Activated T-helper 1 cell treated with Interleukin-2 at 50 U/mL for 16 hours (primary cell): ENCODE measurements at places on chromosomes 2 and 18.

DNA sequence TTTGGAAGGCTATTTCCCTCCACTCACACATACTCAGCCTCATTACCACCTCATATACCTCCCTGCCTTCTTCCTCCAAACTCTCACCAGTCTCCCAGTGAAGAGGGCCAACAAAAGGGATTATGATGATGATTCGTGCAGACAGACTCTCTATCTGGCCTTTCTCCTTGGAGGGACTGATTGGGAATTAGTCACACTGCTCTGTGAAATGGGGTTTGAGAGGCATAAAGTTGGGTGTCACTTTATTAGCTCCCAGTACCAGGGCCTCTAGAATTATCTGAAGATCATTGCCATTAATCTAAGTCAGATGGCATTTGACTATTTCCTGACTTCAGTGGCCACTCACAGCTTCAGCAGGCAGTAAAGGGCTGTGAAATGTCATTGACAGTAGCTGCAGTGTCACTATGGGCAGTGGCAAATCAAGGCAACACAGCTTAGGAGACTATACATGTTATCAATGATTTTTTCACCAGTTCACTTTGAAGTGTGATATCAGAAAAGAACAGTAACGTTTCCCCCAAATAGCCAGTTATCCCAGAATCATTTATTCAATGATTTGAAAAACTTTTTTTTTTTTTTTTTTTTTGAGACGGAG, 17.4 kb downstream of the CNRIP1 start:
- DNase-seq, result no peak

- DNase-seq, result no peak
Observed at GRCh38 chr18:38654946-38655345, 1089.3 kb upstream of the CELF4 start.

- DNase-seq, result no peak
Observed at GRCh38 chr2:216391401-216391800, 19.1 kb upstream of the MARCHF4 start.

DNA sequence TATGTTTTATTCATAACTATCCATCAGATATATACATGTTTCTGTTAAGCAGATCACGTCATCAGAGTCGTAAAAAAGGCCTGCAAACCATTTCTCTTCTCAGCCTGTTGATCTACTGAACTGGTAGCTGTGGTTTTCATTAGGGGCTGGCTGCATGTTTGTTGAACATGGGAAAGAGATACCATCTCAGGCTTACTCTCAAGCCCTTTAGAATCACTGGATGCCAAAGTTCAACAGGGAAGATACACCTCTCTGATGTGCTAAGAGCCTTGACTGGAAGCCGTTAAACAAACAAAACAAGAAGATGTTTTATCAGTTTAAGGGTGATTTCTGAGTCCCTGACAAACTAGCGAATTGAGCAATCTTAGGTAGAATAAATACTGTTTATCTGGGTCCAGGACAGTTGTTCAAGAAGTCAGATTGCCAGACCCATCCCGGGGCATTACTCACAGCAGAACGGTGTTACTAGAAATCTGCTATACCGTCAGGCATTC, 94.5 kb upstream of the LMAN1 start:
- no peak for DNase-seq

DNA sequence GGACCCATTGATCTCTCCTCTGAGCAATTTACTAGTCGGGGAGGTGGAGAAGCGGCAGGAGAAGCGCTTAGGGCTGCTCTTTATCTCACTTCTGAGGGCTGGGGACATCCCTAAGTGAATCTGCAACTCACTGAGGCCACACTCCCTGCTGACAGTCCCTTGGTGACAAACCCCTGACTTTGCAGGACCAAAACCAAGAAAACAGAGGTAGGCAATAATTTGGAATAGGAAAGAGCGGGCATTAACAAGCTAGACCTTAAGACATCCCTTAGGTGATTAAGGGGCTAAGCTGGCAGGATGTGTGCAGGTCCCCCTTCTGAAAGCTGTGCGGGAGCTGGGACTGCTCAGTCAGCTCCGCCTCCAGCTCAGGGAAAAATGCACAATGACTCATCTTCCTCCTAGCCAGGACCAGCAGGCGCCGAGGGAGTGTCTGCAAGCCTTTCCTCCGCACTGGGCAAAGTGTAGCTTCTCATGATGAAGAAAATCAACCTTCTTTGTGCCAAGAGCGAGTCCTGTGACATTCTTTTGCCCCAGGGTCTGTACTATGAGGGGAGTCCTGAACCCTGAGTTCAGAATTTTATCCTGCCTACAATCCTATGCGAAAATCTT, 63.3 kb downstream of the BOD1L2 start:
- DNase-seq, result no peak

DNA sequence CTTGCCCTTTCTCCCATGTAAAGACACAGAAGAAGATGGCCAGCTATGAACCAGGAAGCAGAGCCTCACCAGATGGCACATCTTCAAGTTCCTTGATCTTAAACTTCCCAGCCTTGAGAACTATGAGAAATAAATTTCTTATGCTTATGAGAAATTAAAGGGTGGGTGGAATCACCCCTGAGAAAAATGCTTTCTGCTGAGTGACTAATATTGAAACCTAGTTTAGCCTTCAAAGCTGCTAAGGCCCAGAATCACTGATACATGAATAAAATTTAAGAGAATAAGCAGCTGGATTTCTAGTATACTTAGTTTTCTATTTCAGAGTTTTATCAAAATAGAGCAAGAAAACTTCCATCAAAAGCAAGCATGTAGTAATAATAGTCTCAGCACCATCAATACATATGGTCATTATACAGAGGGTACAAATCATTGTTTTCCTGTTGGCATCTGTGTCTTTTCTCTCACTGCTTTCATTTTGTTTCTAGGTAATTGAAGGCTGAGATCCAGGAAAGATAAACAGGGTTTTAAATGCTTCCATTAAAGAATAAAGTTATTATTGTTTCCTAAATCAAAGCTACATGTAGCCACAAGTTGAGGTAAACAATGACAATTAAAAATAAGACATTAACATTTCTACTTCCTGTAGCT, 53.3 kb upstream of the COL5A2 start:
- DNase-seq, result no peak

- DNase-seq, result no peak
Observed at GRCh38 chr2:880201-880970, 70.3 kb upstream of the SNTG2 start.

DNA sequence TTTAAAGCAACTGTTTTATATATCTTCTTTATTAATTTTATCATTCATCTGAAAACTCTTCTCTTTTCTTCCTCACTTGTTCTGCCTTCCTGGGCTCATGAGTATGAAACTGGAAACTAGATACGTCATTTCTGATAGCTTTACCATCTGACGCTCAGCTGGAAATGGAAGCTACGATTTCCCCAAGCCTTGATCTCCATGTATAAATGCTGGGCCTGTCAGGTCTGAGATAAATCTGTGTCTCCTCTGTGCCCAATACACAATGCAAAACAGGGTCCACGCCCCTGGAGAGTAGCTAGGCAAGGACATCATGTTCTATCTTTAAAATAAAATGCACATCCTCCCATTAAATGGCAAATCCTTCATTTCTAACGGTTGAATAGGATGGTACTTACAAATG, 238.4 kb downstream of the AFF3 start:
- no peak for DNase-seq

GRCh38 chr2:176514805-176515500, 245.7 kb downstream of the MTX2 start:
- DNase-seq, result no peak

GRCh38 chr2:241314226-241315092, 1.0 kb downstream of the HDLBP start:
- no peak for DNase-seq

- no peak for DNase-seq
Observed at GRCh38 chr18:61096226-61096625, 237.0 kb upstream of the CDH20 start.

GRCh38 chr2:159722580-159722979, 10.3 kb downstream of the MARCHF7 start:
- DNase-seq, result no peak

DNA sequence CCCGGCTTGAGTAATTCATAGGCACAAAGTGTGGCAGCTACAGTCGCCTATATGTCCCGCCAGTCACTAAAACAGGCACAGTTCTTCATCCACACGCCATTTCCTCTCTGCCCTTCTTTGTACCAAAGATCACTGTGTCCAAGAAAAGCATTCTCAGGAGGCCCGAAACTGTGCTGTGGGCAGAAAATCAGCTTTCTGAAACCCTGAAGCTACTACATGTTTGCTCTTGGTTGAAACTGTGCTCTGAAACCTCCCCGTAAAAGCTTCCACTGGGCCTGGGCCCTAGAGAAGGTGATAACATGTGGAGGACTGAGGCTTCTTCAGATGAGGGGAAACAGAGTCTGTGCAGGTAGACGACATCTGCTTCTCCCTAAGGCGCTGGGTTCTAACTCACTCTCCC, 75.6 kb upstream of the ID2 start:
- DNase-seq, result no peak

DNA sequence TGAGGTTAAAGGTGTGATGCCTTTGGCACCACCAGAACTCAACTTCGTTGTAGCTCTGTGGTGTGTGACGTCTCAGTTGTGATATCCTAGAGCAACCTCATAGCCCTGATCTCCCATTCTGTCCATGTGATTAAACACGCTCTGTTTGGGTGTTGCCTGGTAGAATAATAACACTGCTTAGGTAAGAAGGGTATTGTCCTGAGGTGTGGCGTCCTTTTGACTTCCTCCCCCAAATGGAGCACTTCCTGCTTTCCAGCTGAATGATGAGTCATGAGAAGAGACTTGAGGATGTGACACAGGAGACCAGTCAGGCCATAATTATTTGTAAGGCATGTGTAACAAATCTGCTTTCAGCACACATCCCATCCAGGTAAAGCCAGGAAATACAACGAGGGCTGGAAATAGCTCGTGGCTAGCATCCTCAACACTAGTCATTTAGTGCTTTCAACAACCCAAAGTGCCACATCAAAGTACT, 100.7 kb downstream of the RAPGEF4 start:
- DNase-seq, result no peak

DNA sequence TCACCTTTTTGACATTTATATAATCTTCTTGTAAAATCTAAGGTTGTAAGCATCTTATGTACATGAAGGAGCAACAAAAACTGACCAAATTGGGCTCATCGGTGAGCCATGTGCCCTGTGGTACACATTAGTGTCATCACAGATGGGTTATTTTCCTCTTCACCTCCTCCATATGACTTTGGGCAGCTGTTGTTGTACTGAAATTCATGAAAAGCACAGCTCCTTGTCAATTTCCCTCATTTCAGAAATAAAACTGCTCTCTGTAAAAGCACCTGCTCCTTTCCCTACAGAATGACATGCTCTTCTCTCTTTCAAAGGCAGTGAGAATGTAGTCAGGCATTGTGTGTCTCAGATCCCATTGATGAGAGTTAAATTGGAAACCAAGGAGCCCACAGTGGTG, 42.0 kb downstream of the DTNA start:
- no peak for DNase-seq

- no peak for DNase-seq
Observed at GRCh38 chr2:37283207-37283606, 41.4 kb downstream of the PRKD3 start.

- DNase-seq, result no peak
Observed at GRCh38 chr2:234240917-234241316, 190.4 kb downstream of the SPP2 start.

DNA sequence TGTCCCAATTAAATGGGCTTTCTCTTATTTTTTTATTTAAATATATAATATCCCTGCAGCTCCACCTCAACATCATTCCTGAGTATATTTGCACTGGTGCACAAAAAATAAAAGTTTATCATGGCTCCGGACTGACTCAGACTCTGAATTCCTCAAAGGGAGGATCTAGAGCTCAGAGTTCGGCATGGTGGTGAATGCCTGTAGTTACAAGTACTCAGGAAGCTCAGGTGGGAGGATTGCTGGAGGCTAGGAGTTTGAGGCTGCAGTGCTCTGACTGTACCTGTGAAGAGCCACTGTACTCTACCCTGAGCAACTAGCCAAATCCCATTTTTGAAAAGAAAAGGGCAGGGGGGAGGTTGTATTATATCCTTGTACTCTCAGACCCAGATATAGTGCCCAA, 52.8 kb upstream of the NRXN1 start:
- DNase-seq, result no peak

- no peak for DNase-seq
Observed at GRCh38 chr2:209661286-209661894, 110.2 kb upstream of the UNC80 start.

GRCh38 chr2:105396254-105397024, 2.4 kb downstream of the FHL2 start:
- DNase-seq, result no peak

GRCh38 chr2:109582928-109583895, 30.6 kb downstream of the SEPTIN10 start:
- DNase-seq, result no peak

GRCh38 chr2:201774546-201774945, 6.2 kb downstream of the ALS2 start:
- DNase-seq, result no peak

DNA sequence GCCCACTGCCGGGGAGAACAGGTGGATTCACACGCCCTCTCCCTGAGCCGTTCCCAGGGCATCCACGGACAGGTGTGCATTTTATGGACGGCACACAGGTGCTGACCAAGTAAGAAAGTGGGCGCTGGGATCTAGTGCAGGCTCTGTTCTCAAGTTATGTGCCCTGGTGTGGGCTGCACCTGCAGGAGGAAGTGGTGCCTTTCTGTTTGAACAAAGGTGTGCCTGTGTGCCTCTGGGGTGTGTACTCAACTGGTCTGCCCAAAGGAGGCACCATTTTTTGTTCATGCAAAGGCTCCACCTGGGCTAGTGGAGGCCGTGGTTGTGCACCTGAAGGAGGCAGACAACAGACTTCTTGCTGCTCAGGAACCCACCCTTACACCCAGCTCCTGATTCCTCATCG, 88.2 kb upstream of the HK2 start:
- DNase-seq, result no peak

GRCh38 chr2:199461711-199462346, 4.1 kb upstream of the SATB2 start:
- no peak for DNase-seq

GRCh38 chr2:17615728-17616351, 75.3 kb downstream of the VSNL1 start:
- DNase-seq, result no peak

- DNase-seq, result no peak
Observed at GRCh38 chr2:171334946-171335345, 98.8 kb downstream of the METTL8 start.

DNA sequence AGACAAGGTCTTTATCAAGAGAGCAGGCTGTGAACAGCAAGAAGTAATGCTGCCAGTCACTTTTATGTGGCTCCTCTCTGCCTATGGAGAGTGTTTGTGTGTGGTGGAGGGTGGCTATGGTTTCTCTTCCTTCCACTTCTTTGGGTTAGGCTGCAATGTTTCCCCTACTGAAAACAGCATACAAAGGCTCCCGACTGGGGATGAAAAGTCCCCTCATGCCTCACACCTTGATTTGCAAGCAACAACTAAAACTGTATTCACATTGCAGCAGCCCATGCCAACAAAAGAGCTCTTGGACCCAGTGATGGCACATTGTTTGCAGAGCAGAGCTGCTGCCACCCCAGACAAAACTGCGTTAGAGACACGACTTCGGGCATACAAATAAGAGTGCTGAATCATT, 301.6 kb downstream of the SLC8A1 start:
- DNase-seq, result no peak

- no peak for DNase-seq
Observed at GRCh38 chr2:4995466-4995865, 696.7 kb upstream of the SOX11 start.
